Fibroblast of villous mesenchyme (primary cell): ENCODE measurements at places on chromosomes 12 and 14.

GRCh38 chr12:55847033-55847432 is 4.3 kb upstream of the MMP19 start:
- peak; percentile 80 for DNase-seq

- DNase-seq: peak; percentile 37
Observed at GRCh38 chr14:57732463-57733285, 133.2 kb downstream of the SLC35F4 start.

DNA sequence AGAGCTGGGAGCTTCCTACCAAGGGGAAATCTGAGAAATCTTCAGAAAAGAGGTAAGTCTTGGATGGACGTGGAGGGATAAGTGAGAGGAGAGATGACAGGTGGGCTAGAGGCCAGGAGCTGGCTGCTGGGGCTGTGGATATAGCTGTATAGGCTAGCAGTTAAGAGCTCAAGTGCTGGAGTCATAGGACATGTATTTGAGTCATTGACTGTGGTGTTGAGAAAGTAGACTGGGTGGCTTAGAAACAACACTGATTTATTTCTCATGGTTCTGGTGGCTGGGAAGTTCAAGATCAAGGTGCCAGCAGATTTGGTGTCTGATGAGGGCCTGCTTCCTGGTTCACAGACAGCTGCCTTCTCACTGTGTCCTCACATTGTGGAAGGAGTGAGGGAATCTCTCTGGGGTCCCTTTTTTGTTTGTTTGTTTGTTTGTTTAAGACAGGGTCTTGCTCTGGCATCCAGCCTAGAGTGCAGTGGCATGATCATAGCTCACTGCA is 151.1 kb upstream of the FUT8 start:
- DNase-seq: no peak

GRCh38 chr12:107903341-107904061 is 129.0 kb downstream of the ASCL4 start:
- peak; percentile 7 for DNase-seq

DNA sequence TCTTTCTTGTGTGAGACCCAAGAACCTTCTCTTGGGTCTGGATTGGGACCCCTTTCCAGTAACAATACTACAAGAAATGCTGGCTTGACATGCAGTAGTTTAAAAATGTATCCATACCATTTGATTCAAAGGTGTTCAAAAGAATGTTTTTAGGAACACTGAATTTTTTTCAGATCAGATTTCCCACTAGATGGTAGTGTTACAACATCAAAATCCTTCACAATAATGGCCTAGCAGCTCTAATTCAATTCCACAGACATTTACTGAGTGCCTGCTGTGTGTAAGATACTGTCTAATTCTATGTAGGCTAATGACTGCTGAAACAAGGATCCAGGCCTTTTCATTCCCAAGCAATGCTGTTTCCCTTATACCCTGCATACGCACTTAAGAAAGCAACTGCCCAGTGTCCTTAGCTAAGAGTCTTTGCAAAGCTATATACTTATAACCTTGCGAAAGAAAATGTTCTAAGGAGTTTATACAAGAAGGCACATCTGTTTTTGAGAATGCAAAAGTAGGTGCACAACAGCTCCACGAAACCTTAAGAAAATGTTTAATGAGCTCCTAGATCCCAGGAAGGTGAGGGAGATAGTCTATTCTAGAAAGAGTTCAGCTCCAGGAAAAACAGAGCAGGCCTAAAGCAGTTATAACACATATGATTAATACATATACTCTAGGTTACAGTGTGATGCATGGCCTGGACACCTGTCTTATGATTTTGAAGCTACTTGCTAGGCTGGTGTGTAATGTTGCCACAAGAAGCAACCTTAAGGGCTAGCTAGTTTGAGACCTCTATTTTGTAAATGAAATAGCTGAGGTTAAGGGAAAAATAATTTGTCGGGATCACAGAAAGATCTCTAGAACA is 50.9 kb upstream of the PKP2 start:
- DNase-seq: peak; percentile 7

- DNase-seq: peak; percentile 40
Observed at GRCh38 chr14:102930753-102931579, 8.5 kb downstream of the AMN start.
